Activated CD8-positive, alpha-beta memory T cell treated with anti-CD3 and anti-CD28 coated beads for 1 hour (primary cell): ENCODE measurements at places on chromosomes 3 and 15.
A peak's percentile ranks its signal among the peaks of the same experiment; 100 is the strongest.

GRCh38 chr3:18443665-18444594 lies 18.8 kb upstream of the SATB1 start:
- DNase-seq = no peak

- peak; percentile 58 for DNase-seq
These were observed 54.3 kb downstream of the OXNAD1 start for GRCh38 chr3:16319307-16319706.

DNA sequence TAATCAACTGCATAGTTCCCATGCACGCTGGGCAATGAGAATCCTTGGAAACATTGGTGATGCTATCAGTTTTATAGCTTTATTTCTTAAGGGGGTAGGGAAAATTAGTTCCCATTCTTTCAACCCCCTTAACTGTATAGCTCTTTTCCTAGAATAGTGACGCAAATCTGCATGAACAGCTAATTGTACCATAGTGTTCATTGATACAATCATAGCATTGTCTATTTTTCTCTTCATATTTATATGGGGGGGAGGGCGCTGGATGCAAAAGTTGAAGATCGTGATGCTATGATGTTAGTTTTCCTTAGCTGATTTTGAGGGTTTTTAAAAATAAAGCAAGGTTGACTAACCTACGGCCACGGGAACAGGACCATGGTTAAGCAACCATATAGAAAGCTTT lies 32.4 kb upstream of the SAMMSON start:
- DNase-seq = no peak

DNA sequence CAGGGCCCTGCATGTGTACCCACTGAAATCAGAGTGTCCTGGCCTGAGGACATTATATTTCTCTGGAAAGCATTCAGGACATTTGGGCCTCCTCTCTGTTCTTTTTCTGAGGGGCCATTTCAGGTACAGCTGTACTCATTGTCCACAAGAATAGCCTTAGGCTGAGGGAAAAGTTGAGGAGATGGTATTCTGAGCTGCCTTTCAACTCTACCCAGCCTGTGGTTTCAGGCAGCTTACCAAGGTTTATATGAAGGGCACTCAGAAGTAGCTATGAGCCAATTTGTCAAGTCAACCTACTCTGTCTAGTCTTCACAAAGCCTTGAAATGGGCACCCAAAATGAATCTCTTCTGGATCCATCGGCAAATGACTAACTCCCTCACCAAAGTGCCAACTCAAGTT lies 9.4 kb downstream of the ATP13A4 start:
- DNase-seq = no peak

- no peak for DNase-seq
These were observed 92.6 kb upstream of the ARRDC4 start for GRCh38 chr15:97867870-97868269.
